MCF 10A (cell line): ENCODE measurements at places on chromosomes 2 and 18. TPM values are rescaled to one million over a fixed set of nuclear protein-coding genes. Genes with fewer than 3 reads are reported as not detected.
A peak's percentile ranks its signal among the peaks of the same experiment; 100 is the strongest.

NPPC gene
- not detected in 2 replicates for total RNA-seq

GRB14 gene
- total RNA-seq, result 1.5 and 2.0 TPM in 2 replicates

- DNase-seq, result peak; percentile 48
Observed at GRCh38 chr2:180604077-180604476, 376.3 kb upstream of the UBE2E3 start.

- peak; percentile 80 for DNase-seq
Observed at GRCh38 chr2:118443596-118443995, 355.3 kb downstream of the INSIG2 start.

DNA sequence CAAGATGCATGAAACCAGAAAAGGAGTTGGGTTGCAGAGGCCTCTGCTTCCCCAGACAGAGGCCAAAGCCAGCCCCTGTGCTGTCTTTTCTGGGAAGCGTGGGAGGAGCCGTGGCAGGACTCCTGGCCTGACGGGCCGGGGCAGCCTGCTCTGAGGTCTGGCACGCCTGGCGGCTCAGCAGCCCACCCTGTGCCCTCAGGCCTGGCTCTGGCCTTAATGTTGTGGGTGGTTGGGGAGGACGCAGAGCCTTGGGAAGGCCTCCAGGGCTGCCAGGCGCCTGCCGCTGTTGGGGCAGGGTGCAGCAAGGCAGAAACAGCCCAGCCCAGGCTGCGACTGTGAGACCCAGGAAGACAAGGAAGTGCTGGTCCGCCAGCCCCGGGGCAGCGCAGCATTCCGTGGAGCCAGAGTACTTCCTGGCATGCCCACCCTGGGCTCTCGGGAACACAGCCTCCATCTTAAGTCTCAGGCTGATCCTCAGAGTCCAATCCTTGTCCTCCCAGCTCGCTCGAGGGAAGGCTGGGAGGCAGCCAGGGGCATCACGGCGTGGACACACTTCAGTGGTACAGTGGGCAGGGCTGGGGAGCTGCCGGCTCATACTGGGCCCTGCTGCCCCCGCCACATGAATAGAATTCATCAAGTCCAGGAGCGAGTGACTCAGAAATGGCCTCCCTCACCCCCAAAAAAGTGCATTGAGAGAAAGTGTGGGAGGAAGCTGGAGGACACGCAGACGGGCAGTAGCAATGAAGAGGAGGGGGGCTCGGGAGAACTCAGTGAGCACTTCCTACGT lies 72.6 kb downstream of the EMX1 start:
- no peak for DNase-seq
